ENCODE measurements at places on chromosomes 1 and 21.

GRCh38 chr21:28215214-28215954 is 777.3 kb downstream of the LTN1 start:
- DNase-seq, result no peak

GRCh38 chr21:39774227-39774626 is 29.2 kb downstream of the IGSF5 start:
- no peak for DNase-seq

- DNase-seq, result no peak
These were observed 18.0 kb upstream of the PIK3CD start for GRCh38 chr1:9633493-9633892.

- DNase-seq, result no peak
These were observed 325.9 kb downstream of the RPS6KC1 start for GRCh38 chr1:213376862-213377372.

DNA sequence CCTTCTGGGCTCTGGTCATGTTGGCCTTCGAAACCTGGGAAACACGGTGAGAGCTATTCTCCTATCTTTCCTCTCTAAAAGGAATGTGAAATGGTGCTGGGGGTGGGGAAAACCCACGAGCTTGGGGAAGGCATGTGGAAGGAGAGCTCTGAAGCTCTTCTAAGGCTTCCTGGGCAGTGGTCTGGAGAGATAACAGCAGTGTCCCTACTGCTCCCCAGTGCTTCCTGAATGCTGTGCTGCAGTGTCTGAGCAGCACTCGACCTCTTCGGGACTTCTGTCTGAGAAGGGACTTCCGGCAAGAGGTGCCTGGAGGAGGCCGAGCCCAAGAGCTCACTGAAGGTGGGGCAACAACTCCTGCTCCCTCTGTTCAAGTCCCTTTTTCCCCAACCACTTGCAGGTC is 2.8 kb downstream of the USP21 start:
- no peak for DNase-seq

GRCh38 chr1:61274939-61275338 is 192.6 kb downstream of the NFIA start:
- DNase-seq, result no peak

DNA sequence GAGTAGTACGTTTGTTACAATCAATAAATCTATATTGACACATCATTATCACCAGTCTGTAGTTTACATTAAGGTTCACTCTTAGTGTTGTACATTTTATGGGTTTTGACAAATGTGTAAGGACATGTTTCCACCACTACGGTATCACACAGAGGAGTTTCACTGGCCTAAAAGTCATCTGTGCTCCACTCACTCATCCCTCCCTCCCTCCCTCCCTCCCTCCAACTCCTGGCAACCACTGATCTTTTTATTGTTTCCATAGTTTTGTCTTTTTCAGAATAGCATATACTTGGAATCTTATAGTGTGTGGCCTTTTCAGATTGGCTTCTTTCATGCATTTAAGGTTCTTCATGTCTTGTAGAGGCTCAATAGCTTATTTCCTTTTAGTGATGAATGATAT is 44.1 kb upstream of the RHOU start:
- no peak for DNase-seq

DNA sequence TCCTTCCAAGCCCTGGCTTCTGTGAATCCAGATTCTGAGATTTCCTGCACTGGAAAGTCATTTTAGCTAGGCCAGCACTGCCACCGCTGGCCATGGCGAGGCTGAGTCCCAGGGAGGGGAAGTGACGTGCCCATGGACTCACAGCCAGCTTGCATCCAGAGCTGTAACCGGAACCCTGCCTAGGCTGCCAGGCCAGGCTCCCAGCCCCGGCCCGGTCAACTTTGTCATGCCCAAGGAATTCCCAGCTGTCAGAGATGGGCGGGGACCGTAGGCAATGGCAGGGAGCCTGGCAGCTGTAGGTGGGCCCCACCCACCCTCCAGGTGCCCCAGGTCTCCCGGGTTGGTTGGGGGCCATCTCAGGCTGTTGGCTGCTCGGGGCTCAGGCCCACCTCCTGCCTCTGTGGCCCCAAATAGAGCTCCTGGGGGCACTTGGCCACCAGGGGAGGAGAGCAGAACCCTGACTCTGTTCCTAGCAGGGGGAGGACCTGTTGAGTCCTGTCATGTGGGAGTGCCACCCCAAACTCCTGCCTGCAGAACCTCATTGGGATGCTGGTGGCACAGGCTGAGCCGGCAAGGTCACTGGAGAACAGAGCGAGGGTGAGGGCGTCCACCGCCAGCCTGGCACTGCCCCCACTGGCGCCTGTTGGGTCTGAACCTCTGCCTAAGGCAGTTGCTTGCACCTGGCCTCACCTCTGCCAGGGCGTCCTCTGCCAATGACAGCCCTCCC is 57.8 kb downstream of the FOXO6 start:
- no peak for DNase-seq

GRCh38 chr1:186511761-186512637 is 51.1 kb upstream of the PDC start:
- no peak for DNase-seq

DNA sequence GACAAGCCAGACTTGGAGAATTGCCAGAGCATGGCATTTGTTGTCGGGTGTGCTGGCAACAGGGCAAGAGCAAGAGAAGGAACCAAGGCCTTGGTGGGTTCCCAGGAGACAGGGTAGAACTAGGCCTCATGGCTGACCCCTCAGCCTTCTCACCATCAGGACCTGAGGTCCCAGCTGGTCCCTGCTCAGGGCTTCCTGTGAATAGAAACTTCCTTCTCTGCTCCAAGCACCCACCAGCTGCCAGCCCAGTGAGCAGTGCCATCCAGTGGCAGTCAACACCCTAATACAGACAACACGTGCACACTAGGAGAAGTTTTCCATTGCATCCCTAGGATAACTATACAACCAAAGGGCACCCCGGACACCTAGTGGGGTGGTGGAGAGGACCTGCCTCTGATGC is 22.8 kb downstream of the S100A6 start:
- DNase-seq, result no peak

GRCh38 chr1:63663301-63663700 is 70.1 kb downstream of the PGM1 start:
- no peak for DNase-seq

GRCh38 chr1:234281826-234282489 is 91.3 kb upstream of the COA6 start:
- DNase-seq, result no peak

- no peak for DNase-seq
These were observed 136.6 kb upstream of the GFI1 start for GRCh38 chr1:92623187-92623778.

- DNase-seq, result no peak
These were observed 522 bp downstream of the SLC45A1 start for GRCh38 chr1:8318436-8318835.

- no peak for DNase-seq
These were observed 35.4 kb upstream of the SRSF10 start for GRCh38 chr1:24015221-24016210.

GRCh38 chr1:234555390-234556024 is 54.5 kb downstream of the IRF2BP2 start:
- no peak for DNase-seq

- no peak for DNase-seq
These were observed 28.9 kb downstream of the CNST start for GRCh38 chr1:246595146-246595545.

DNA sequence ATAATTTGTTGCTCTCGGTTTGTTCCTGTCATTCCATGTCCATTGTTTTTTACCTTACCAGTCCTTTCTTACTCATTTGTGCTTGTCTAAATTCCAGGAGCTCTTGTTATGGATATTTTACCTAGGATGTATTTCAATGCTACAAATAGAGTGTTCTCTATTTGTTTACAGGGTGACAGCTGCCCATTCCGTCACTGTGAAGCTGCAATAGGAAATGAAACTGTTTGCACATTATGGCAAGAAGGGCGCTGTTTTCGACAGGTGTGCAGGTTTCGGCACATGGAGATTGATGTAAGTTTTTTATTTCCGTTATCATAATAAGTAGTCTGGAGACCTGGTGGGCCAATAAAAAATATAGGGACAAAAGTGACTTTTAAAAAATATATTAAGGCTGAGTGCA is 23.0 kb downstream of the ZBED6 start:
- DNase-seq, result no peak

DNA sequence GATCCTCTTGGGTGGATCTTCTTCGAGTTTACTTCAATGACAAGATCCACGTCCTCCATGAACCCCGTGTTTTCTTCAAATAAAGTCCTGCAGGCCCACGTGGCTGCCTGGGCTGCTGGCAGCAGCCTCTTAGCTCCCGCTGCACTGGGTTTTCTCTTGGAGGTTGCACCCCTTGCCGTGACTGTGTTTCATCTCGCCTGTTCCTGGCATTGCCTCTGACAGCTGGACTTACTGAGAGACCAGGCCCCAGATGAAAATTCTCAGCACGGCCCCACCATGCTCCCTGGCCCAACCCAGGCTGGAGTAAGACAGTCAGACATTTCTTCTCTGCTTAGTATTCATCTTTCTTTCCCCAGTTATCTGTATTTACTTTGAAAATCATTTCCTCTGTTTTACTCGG is 274.8 kb upstream of the RUNX1 start:
- DNase-seq, result no peak

GRCh38 chr1:57845041-57845440 is 421.2 kb upstream of the DAB1 start:
- no peak for DNase-seq

DNA sequence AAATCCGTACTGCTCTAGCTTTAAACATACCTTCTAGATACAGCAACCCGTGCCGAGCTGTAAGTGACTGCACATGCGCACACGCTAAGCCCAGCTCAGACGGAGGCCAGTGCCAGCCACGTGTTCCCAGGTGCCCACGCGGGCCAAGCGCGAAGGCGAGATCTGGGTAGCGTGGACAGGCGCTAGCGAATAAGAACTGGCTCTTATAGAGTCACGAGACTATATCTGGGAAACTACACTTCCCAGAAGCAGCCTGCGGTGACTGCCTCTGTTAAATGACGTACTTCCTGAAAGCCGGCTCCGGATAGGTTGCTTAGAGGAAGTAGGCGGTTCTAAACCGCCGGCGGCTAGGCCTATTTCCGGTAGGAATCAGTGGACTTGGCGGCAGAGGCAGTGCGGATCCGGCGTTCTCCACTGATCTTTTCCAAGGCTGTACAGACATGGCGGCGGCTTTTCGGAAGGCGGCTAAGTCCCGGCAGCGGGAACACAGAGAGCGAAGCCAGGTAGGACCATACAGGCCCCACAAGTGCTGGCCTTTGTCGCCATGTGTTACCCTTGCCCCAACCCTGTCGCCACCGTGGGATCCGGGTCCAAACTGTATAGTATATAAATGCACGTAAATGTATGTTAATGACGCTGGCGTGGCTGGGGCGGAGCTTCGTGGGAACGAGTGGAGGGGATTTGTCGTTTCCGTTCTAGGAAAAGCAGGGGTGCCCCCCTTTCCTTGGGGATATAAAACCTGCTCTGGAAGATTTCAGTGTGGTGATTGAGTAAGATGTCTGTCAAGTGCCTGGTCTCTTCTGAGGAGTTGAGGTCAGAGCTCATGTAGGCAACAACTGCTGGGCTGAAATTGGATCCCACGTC is at the start of gene UTP11:
Gene UTP11 (plus strand): TSS at position 372 of the 864 bp plus-strand sequence. CDS start 69 bp downstream, at position 441.
- peak; percentile 71 for DNase-seq

- DNase-seq, result no peak
These were observed 306.7 kb downstream of the DSCAM start for GRCh38 chr21:40540216-40540615.

- DNase-seq, result no peak
These were observed 95.5 kb upstream of the EDN2 start for GRCh38 chr1:41580021-41580420.

DNA sequence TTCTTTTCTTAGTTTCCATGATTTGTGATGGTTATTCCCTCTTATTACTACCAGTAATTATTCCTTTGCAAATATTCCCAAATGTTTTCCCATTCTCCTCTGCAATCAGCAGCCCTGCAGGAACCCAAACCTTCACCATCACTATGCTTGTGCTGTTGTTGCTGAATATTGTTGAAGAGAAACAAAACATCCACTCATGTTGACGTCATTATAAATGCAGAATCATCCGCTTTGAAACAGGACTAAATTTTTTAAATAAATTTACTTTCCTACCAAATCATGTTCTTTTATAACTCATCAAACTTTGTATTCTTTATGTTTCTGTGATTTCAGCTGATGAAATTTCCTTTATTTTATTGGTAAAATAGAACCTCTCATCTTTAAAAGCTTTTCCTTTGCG is 787.0 kb upstream of the B3GALT2 start:
- DNase-seq, result no peak

DNA sequence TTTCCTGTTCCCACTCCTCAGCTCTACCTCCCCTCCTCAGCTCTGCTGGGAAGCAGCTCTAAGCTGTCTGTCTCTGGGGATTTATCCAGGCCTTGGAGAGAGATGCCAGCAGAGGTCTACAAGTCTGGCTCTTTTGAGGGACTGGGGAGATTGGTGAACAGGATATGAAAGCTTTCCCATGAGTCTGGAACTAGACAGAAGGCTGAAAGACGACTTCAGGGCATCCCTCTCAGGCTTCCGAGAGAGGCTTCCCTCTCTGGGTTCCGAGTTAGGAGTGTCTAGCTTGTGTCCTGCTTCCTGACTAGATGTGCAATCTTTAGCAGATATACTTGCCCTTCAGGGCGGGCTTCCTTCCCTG is 733 bp downstream of the TMEM35B start:
- DNase-seq, result no peak

DNA sequence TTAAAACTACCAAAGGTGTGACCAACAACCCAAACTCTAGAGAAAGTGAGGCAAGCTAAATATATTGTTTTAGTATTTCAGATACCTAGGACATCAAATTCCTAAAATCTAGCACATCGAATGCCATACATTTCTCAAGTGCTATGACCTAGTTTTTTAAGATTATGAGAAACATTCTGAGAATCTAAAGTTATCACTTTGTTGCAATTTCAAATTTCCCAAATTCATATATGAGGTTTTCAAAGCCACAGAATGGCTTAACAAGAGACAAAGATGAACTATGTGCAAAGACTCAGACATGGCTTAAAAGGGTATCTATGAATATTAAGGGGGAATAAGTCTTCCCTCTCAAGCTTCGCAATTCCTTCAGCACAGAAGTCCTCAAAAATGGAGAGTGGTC is 6.8 kb downstream of the SCYL3 start:
- no peak for DNase-seq

DNA sequence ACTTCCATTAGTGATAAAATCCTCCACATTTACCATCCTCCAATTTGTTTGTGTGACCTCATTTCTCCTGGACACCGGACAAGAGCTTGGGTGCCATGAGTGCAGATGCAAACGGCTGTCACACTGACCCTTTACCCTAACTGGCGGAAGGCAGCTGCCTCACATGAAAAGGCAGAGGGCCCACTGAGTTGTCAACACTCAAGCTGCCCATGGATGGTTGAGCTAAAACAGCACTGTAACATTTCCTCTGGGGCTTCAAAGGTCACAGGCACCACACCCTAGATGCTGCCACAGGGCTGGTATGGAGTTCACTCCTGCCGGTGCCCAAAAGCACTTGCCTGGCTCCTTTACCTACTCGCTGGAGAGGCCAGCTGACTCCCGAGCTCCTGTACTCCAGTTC is 653.4 kb downstream of the KCNT2 start:
- DNase-seq, result no peak
